ENCODE measurements at places on chromosomes 13 and 19. TPM values are rescaled to one million over a fixed set of nuclear protein-coding genes. Genes with fewer than 3 reads are reported as not detected.

DNA sequence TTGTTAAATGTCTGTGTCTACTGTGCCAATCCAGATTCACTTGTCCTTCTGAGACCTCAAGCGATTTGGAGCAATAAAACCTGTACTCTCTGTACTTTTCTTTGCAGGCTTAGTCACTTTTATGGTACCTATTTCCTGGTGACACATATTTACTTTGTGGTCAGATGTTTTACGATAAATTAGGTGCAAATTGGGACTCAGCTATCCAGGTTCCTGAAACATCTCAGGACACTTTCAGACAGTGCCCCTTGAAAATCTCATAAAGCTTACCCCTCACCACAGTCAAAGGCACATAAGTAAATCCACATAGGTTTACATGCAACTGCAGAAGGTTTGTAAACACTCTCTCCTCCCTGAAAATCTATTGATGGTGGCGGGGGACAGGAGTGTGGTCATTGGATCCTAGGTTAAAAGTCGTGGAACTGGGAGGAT lies 438.8 kb downstream of the EFNB2 start:
- DNase-seq = no peak

DNA sequence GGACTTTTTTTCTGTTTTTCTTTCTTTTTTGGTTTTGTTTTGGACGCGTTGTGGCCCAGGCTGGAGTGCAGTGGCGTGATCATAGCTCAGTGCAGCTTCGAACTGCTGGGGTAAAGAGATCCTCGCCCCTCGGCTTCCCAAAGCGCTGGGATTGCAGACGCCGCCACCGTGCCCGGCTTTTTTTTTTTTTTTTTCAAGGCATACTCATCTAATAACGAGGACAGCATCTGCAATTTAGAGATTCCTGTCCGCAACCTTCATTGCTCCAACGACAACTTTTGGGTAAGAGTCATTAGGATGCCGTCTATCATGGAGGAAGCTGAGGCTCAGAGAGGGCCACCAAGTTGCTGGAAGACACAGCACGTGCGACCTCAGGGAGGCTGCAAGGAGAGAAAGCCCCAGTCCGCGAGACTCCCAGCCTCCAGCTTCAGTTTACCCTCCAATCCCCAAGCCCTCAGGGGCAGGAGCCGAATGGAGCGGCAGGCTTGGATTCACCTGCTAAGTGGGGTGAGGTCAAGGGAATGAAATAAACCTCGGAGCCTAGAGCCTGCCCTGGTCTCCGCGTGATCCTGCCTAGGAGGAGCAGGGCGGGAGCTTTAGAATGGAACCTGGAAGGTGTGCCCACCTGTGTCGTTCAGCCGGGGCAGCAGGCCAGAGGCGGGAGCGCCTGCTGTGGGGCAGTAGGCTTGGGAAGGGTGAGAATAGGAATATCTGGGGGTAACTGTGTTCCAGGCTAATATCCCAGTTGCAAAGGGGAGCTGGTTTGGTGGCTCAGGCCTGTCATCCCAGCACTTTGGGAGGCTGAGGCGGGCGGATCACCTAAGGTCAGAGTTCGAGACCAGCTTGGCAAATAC lies 676 bp upstream of the POLRMT start:
- DNase-seq = no peak

GRCh38 chr13:49356223-49356622 lies 87.6 kb downstream of the CAB39L start:
- DNase-seq = no peak

DNA sequence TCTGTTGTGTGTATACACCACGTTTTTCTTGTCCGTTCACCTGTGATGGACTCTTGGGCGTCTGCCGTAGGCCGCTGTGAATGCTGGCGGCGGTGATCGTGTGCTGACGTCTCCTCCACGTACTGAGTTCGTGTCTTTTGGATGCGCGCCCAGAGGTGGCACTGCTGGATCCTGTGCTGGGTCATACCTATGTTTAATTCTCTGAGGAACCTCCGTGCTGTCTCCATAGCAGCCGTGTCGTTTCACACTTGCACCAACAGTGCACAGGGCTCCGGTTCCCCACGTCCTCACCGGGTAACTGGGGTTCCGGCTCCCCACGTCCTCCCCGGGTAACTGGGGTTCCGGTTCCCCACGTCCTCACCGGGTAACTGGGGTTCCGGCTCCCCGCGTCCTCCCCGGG lies 56.2 kb downstream of the ATP11A start:
- no peak for DNase-seq

DNA sequence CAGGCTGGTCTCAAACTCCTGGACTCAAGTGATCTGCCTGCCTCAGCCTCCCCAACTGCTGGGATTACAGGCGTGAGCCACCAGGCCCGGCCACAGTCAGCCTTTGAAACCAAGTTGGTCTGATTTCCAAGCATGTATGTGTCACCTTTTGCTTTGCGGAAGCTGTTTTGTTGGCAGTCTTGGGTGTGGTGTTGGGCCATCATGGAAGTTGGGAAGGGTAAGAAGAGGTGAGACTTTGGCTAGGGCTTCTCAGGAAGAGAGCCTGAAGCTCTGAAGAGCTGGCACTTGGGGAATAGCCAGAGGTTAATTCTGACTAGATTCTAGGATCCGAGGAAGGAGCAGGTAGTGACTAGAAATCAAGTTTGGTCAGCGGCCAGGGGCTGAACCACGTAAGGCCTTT lies 2.8 kb downstream of the RSPH6A start:
- DNase-seq = no peak

GRCh38 chr13:114087430-114087829 lies 45.0 kb downstream of the RASA3 start:
- DNase-seq = no peak

DNA sequence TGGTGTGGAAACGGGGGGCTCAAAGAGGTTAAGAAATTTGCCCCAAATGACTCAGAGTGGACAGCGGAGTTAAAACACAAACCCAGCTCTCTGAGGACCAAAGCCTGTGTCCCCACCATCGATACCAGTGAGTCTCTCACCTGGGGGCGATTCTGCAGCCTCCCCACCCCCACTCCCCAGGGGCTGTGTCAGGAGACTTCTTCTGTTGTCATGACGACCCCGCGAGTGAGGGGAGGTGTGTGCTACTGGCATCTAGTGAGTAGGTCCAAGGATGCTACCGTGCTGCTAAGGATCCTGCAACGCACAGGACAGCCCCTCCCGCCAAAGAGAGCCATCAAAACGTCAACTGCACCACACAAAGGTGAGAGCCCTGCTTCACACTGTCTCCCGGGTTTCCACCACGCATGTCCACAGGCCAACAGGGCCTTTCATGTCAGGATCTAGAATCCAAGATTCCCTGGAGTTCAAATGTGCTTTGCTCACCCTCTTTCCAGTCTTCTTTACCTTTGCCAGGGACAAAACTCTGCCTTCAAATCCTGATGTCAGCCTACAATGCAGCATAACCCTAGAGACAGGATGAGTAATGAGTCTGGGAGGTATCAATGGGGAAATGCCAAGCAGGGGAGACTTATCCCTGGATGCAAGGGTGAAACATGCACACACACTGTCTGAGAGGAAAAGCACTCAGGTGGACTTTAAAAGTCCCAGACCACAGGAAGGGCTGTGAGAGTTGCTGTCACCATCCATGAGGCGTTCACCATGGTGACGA lies 3.9 kb downstream of the RANBP3 start:
- DNase-seq = no peak

- peak; percentile 69 for DNase-seq
These were observed 13.2 kb downstream of the AP3D1 start for GRCh38 chr19:2138061-2138728.

DNA sequence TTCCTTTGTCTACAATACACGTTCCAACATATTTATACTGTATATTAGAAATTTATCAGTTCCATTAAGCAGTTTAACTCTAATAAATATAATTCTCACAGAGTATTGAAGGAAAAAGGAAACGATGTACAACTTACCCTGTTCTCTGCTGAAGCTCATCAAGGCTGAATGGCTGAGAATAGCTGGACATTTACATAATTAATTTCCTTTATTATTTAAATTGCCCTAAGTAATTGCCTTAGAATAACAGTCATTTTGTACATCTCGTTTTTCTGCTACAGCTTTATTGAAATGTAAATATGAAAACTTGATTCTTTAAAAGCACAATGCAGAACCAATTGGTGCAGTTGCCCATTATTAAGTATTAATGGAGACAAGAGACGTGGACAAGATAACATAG lies 648.3 kb upstream of the ATXN8OS start:
- DNase-seq = no peak

Gene CCNE1
- total RNA-seq = 4.1 TPM

Gene S1PR2
- 5.9 TPM for total RNA-seq

DNA sequence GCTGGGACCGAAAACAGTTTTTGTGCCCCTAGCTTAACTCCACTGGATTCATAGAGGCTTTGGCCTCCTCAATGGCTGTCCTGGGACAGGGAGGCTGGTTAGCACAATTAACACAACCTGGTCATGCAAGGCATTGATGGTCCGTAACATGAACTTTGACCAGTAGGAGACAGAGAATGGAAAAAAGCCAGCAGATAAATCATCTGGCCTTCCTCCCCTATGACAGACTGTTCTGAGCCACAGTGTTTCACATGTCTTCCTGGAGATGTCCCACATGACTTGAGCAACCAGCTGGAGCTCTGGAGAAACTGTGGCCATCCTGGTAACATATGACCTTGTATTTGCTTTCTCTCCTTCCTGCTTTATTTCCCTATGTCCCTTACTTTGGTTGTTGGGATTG lies 244.2 kb downstream of the UQCRFS1 start:
- no peak for DNase-seq

- DNase-seq = peak; percentile 80
These were observed 105.6 kb downstream of the RAB20 start for GRCh38 chr13:110455941-110456340.

Gene MOB3A
- total RNA-seq = 15.6 TPM

DNA sequence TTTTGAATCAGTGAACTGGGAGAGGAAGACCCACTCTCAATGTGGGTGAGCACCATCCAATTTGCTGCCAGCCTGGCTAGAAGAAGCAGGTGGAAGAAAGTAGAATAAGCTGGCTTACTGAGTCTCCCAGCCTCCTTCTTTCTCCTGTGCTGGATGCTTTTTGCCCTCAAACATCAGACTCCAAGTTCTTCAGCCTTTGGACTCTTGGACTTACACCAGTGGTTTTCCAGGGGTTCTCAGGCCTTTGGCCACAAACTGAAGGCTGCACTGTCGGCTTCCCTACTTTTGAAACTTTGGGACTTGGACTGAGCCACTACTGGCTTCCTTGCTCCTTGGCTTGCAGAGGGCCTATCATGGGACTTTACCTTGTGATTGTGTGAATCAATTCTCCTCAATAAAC lies 804.2 kb upstream of the SLITRK1 start:
- no peak for DNase-seq

Gene LRRC8E
- total RNA-seq = 1.6 TPM

- no peak for DNase-seq
These were observed 25.4 kb upstream of the SEMA6B start for GRCh38 chr19:4584670-4585460.

- no peak for DNase-seq
These were observed 97.6 kb upstream of the DACH1 start for GRCh38 chr13:71964491-71965100.

Gene KIRREL2
- total RNA-seq = not detected

DNA sequence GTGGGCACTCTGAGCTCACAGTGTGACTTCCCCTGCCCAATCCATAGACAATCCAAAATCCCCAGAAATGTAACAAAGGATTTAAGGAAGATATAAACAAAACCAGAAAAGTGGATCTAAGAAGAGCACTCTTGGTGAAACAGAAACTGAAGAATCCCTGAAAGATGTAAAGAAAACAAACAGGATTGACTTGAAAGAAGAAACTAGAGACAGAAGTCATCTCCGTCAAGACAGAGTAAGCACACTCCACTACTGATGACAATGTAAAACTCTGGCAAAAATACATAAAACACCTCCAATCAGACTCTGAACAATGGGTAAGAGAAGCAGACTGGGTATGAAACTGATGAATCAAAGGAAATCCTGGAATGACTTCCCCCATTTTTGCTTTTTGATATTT lies 13.5 kb downstream of the TUBGCP3 start:
- DNase-seq = no peak

Gene TFDP1
- total RNA-seq = 42.1 TPM

Gene MISP3
- 7.9 TPM for total RNA-seq

Gene ADGRE3
- total RNA-seq = not detected

- DNase-seq = no peak
These were observed 70.3 kb downstream of the FNDC3A start for GRCh38 chr13:49046002-49046401.

Gene TEX26
- total RNA-seq = not detected

DNA sequence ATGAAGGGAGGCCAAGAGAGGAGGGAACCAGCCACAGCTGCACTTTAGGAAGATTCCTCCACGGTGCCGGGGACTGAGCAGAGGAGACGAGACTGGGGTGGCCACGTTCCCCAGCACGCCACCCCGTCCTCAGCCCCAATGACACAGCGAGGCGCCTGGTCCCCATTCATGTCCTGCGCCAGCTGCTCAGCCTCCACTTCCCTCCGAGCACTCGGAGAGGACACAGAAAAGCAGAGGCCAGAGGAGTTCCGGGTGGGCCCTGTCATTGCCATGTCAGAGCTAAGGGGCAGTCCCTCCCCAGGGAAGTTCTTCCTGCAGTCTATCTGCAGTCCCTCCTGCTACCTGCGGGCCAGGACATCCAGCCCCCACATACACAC lies 53.2 kb upstream of the NFIC start:
- DNase-seq = peak; percentile 20
